ENCODE measurements at places on chromosomes 12 and 14.

DNA sequence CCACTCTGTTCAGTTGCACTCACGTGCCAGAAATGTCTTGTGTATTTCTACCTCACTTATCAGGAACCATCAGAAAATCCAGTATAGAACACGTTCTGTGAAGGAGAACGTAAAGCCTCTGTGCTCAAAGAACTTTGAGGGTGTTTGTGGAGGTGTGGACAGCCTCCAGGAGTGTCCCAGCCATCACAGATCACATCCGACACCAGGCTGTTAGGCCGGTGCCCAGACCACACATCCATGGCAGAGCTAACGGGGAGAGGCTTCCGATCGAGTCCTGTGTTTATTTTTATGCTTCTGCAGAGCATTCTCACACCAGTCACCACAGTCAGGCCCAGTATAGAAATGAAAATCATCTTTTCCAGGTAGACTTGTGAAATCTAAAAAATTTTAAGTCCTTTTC lies 53.6 kb downstream of the TPCN1 start:
- no peak for DNase-seq

DNA sequence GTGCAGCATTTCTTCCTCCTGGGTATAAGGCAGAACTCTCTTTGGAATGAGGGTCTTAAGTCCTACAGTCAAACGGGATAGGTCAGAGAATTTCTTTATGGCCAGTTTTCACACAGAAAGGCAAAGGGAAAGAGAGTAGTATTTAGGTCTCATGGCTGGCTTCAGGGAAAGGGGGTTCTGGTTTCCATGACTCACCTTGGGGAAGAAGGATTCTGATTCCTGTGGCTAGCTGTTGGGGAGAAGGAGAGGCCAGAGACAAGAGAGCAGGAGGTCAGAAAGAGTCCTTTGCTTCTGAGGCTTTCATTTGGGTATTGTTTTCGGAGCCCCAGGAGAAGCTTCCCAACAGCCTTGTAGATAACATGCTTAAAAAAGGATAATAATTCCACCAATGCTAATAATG lies 332.5 kb downstream of the NPAS3 start:
- DNase-seq: no peak

GRCh38 chr12:131152587-131152986 lies 198.9 kb downstream of the ADGRD1 start:
- no peak for DNase-seq

- DNase-seq: no peak
Measured at GRCh38 chr12:32270818-32271710, 128.3 kb upstream of the FGD4 start.

DNA sequence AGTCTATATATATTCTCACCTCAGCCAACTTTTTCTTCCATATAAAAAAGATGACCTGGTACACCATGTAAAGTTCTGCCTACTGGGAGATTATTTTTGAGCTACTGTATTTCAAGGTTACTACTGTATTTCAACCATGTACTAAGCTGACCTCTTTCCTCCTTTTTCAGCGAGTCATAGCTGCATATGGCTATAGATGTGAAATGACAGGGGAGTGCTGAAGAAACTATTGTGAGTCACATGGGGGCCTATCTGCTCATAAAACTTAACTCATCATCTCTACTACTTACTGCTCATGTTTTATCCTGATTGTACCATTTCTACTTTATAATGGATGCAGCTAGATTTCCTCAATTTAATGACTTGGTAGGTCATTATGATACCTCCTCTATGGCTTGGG lies 571.4 kb upstream of the ATP2B1 start:
- no peak for DNase-seq

Measured in bone marrow (tissue), 2 donors.